ENCODE measurements at places on chromosomes 6 and 20.

DNA sequence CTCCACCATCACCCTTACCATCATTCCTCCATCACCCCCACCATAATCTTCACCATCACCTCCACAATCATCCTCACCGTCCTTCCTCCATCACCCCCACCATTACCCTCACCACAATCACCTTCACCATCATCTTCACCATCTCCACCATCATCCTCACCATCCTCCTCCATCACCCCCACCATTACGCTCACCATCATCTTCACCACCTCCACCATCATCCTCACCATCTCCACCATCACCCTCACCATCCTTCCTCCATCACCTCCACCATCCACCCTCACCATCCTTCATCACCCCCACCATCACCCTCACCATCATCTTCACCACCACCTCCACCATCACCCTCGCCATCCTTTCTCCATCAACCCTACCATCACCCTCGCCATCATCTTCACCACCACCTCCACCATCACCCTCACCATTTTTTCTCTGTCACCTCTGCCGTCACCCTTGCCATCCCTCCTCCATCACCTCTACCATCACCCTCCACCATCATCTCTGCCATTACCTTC is 33.1 kb upstream of the MPC1 start:
- no peak for DNase-seq

- DNase-seq = no peak
Observed at GRCh38 chr6:87763276-87763675, 61.2 kb upstream of the AKIRIN2 start.

- DNase-seq = no peak
Observed at GRCh38 chr6:15888798-15889772, 226.3 kb upstream of the DTNBP1 start.

- no peak for DNase-seq
Observed at GRCh38 chr20:58130581-58130980, 97.9 kb downstream of the ANKRD60 start.

GRCh38 chr6:135647521-135647920 is 150.0 kb upstream of the AHI1 start:
- DNase-seq = peak; percentile 47

DNA sequence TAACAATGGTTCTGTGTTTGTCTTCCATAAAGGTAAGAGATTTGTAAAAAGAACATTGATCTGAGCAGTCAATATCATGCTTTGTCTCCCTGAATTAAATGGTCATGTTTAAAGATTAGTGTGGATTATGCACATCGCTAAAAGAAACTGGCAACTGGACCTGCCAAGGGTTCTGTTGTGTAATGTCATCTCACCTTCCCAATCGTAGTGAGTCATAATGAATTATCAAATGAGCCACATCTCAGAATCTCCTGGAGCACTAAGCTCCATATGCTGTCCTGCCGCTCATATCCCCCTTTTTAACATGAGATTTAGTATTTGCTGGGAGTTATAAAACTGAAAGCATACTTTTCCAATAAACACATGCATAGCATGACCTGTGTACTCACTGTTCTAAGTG is 187.0 kb upstream of the OPRM1 start:
- no peak for DNase-seq

DNA sequence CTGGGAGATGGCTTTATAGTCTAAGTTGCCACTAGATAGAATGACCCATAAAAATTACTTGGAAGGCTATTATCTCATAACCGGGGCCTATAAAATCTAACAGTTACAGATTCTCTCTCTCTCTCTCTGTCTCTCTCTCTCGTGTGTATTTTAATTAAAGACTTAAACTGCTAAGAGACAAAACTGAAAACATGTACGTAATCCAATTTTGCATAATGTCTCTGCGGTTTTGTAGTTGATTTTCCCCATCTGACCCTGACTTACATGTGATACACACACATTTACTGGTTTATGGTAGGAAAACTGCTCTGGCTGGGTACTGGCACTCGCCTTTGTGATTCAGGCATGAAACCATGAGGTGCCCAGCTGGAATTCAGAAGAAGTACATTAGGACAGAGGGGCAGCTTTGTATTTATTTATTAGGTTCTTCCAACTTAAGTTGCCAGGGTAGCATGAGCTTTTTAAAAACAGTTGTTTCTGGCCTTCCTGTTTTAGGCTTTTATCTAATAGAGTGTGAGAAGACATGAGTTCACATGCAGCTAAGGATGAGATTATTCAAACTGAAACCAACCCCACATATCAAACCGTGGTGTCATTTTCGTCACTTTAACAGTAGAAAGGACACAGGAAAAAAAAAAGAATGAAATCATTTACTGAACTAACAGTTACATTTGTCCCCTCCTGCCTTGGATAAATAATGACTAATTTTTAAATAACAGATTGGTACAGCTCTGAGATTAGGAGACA is 182.5 kb downstream of the GMPR start:
- peak; percentile 59 for DNase-seq

GRCh38 chr20:23115822-23116221 is 29.7 kb upstream of the CD93 start:
- no peak for DNase-seq

- DNase-seq = peak; percentile 96
Observed at GRCh38 chr6:26532699-26533531, 5.3 kb upstream of the HMGN4 start.

- no peak for DNase-seq
Observed at GRCh38 chr20:59324521-59325141, 24.2 kb downstream of the EDN3 start.

- DNase-seq = no peak
Observed at GRCh38 chr6:66930559-66931290, 1223.7 kb upstream of the EYS start.

DNA sequence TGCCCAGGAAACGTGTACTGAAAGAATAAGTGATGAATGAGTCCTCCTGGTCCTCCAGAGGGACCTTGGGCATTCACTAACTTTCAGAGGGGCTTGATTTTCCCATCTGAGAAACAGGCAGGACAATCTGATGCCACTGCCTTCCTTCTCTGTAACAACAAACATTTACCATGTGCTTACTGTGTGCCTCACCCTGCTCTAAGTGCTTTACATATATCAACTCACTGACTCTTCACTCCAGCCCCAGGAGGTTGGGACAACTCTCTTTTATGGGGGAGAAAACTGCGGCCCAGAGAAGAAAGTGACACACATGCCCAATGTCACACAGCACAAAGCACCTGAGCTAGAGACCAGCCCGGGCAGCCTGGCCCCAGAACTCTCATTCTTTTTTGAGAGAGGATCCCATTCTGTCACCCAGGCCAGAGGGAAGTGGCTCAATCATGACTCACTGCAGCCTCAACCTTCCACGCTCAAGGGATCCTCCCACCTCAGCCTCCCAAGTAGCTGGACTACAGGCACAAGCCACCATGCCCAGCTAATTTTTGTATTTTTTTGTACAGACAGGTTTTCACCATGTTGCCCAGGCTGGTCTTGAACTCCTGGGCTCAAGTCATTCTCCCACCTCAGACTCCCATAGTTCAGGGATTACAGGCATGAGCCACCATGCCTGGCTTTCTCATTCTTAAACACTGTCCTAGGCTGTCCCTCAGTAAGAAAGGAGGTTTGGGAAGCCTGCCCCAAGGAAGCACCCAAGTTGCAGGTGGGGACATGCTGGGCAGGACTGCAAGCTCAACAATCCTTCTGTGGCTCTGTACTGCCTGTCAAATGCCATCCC is 38.0 kb downstream of the NOL4L start:
- DNase-seq = no peak

DNA sequence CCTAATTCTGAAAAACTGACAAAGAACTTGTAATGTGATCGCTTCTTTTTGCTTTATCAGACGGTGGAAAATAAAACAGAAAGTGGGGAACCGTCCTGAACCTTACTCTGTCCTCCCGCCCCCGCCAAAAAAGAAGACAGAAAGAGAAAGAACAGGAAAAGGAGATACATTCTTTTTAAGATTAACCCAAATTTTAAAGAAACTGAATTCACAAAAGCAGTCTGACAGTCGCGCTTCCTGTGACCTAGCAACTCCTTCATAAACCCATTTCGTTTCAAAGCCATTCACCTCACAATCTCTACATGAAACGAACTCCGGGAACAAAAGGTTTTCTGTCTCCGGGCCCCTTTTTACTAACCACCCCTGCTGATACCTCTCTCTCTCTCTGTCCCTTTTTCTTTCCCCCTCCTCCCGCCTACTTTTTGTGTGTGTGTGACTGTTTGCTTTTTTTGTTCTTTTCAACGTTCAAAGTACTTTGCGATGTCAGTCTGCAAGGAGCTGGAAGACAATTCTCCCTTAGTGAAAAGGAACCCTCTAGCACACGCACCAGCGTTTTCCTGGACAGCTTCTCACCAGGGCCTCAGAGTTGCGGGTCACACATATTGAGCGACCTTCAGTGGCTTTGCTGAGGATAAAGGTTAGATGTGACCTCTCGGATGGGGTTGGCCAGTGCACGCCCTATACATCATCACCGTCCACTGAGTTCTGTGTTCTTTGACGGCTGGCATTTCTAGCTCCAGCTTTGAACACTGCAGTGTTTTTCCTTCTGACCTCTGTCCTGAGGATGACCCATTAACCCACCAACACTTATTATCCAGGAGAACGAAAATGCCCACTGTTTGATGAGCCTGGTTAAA is 530 bp upstream of the NEDD9 start:
- DNase-seq = no peak

DNA sequence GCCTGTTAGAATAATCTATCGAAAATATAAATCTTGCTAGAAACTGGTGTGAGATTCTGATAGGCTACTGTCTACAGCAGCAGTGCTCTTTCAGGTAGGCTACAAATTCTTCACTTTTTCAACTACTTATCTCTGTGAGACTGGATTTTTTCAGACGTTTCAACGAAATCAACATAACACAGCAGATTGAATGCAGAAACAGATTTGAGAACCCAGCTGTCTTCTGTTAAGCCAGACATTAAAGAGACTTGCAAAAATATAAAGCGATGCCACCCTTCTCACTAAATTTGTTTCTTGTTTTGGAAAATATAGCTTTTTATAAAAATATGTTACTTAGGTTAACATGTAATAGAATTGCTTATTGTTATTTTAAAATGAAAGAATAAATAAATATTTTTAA is 140.6 kb upstream of the PHACTR1 start:
- no peak for DNase-seq

- no peak for DNase-seq
Observed at GRCh38 chr20:889106-889505, 27.0 kb downstream of the ANGPT4 start.

DNA sequence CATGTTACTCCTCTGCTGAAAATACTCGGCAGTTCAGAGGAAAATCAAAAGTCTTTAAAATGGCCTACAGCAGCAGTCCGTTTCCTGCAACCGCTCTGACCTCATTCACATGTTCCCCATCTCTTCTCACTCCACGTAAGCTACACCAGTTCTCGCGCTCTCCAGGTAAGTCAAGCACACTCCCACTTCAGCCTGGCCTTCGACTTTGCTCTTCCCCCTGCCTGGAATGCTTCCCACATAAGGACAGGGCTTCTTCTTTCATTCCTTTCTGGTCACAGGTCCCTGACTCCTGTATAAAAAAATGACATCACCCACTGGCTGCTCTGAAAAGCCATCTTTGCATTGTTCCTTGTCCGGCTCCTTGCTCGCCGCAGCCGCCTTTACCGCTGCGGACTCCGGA is 42.7 kb downstream of the MGME1 start:
- no peak for DNase-seq

- DNase-seq = no peak
Observed at GRCh38 chr6:1368940-1369339, 20.4 kb upstream of the FOXF2 start.

DNA sequence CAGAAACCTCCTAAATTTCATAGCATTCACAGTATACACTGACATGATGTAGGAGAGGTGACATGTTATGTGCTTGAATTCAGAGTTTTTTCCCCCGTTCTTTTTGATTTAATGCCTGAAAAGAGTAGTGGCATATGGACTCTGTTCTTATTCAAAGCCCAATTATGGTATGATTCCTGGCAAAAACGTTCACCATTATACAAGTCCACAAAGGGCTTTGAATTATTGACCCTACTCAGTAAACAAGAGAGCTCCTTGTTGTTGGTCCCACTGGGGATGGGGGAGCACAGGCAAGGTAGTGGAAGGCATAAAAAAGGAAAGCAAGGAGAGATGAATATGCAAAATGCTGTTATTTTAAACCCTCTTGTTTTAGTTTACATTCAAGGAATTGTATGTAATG is 136.0 kb upstream of the AHI1 start:
- no peak for DNase-seq

DNA sequence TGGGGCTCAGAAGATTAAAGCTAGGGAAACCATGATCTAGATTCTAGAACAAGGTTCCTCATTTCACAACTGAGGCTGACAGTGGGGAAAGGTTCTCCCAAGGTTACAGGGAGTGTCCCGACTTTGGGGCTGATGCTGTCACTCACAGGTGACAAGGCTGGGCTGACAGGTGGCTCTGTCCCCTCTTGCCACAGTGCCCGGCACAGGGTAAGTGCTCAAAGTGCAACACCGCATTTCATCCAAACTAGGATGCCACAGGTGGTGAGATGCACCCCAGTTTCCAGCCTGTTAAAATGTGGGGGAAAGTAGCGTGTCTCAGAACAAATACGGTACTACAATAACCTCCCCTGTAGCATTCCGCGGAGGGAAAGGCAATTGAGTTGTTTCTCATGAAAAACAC is 7.8 kb downstream of the ZBP1 start:
- DNase-seq = no peak

GRCh38 chr6:80442366-80442765 is 335.9 kb downstream of the BCKDHB start:
- no peak for DNase-seq

- DNase-seq = no peak
Observed at GRCh38 chr6:116580198-116580597, 8.9 kb downstream of the RWDD1 start.

DNA sequence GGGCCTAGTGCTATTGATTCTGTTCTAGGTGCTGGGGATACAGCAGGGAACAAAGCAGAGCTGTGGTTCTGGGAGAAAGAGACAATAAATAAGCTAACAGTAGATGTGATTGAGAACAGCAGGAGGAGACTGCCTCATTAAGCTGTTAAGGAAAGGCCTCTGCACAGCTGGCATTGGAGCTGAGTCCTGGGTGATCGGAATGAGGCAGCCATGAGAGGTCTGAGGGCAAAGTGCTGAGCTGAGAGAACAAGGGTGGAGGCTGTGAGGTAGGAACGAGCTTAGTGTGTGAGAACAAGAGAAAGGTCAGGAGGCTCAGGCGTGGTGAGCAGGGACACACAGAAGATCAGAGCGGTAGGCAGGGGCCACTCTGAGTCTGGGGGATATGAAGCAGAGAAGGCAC is 18.3 kb downstream of the DDX27 start:
- no peak for DNase-seq

DNA sequence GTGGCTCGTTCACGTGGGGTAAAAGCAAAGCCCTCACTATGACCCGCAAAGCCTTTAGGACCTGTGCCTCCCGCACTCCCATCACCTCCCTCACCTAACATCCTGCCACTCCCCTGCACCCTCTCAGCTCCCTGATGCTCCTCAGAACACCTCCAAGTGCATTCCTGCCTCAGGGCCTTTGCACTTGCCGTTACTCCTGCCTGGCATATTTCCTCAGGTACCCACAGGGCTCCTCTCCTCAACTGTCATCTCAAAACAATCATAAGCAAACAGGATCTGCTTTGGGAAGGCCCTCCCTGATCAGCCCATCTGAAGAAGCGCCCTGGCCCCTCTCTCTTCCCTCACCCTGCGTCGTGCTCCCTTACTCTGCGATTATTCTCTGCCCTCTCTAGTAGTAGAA is 49.1 kb downstream of the FGD2 start:
- DNase-seq = no peak

GRCh38 chr20:50471231-50471630 is 39.0 kb upstream of the PTPN1 start:
- no peak for DNase-seq

GRCh38 chr6:19368511-19368910 is 468.7 kb upstream of the ID4 start:
- no peak for DNase-seq
